ENCODE measurements at places on chromosomes 2 and 18.

GRCh38 chr2:117407746-117408145 lies 406.7 kb upstream of the DDX18 start:
- no peak for DNase-seq

DNA sequence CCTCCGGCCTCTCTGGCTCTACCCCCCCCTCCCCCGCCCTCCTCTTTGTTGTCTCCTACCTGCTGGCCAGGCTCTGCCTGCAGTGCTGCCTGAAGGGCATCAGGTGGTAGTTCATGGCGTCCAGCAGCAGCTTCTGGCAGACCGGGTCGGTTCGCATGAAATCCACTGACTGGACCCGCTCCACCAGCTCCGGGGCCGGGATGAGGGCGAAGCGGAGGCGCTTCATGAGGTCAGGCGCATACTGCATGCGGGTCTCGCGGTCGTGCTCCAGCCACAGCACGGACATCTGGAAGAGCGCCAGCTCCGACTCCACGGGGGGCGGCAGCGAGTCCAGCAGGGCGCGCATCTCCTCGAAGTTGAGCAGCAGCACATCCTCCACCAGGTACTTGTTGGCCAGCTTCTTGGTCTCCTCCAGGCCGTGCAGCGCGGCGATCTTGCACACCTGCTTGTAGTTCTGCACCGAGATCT lies 3.2 kb downstream of the KLHL14 start:
- no peak for DNase-seq

- no peak for DNase-seq
Observed at GRCh38 chr2:32516567-32516966, 111.3 kb upstream of the TTC27 start.

GRCh38 chr2:217387776-217388387 lies 528.0 kb upstream of the TNP1 start:
- DNase-seq, result no peak

DNA sequence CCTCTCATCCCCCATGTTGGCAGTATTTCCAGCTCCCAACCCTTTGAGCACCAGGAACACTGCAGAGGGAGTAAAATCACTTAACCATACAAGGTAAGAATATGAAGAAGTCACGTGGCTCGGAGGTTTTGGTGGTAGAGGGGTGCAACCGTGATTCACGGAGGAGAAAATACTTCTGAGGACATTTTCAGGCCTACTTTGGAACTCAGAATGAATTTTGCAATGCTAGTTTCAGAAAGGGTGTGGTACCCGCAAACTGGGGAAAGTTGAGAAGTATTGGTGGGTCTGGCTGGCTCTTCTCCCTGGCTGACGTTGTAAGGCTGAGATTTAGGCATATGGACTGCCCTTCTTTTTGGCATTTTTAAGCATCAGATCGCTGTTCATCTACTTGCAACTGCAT lies 442 bp downstream of the SERPINB5 start:
- no peak for DNase-seq

DNA sequence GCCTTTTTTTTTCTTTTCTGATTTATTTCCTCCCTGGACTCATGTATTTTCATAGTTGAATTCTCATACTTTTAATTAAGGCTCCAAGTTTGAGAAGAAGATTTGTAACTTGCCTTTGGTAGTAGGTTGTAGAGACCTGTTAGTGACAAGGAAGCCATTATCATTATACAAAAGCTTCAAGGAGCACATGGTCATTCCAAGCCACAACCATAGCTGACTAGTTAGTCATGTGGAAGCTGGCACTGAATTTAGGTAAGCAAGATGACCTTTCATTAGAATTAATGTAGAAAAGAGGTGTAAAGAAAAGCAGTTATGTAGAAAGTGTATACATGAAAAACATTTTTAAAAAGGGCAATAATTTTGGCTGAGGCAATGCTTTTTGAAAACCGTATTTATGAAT lies 89.7 kb downstream of the LRP1B start:
- DNase-seq, result no peak

GRCh38 chr18:12296087-12296403 lies 12.0 kb upstream of the TUBB6 start:
- no peak for DNase-seq

GRCh38 chr2:130808482-130809268 lies 28.0 kb upstream of the ARHGEF4 start:
- no peak for DNase-seq

Data from NCI-H524 (cell line).